NCI-H1417 treated with DMSO at 0.1 percent for 48 hours (cell line): ENCODE measurements at places on chromosomes 3 and 15.

DNA sequence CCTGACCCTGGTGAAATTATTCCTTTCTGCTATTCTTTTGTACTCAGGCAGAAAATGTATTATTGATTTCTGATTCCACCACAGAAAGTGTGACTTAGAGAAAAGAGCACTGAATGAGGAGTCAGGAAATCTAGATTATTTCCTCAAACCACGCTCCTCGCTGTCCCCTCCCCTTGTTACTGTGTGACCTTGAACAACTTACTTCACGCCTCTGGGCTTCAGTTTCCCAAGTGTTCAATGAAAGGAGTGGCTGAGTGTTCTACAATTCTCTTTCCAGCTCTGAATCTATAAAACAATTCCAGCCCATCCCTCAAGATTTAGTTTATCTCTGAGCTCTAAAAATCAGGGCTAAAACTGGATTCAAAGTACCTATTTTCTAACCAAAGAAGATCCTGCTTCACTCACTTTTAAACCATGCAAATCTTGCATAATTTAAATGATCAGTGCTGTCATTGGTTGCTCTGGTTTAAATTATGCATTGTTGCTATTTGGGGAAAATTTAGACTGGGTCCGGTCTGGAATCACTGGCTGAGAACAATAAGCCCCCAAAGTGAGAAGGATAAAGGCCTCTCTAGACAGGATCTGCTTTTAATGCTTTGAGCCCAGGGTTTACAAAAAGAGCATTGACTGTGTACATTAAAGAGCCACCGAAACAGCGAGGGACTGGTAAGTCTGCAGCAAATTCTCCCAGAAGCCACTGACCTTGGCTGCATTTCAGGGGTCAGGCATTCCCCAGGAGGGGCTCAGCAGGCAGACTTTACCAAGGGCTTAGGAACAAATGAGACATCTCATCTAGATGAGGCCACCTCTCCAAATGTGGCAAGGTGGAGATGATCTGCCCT lies 3.2 kb downstream of the TNIK start:
- DNase-seq = no peak

DNA sequence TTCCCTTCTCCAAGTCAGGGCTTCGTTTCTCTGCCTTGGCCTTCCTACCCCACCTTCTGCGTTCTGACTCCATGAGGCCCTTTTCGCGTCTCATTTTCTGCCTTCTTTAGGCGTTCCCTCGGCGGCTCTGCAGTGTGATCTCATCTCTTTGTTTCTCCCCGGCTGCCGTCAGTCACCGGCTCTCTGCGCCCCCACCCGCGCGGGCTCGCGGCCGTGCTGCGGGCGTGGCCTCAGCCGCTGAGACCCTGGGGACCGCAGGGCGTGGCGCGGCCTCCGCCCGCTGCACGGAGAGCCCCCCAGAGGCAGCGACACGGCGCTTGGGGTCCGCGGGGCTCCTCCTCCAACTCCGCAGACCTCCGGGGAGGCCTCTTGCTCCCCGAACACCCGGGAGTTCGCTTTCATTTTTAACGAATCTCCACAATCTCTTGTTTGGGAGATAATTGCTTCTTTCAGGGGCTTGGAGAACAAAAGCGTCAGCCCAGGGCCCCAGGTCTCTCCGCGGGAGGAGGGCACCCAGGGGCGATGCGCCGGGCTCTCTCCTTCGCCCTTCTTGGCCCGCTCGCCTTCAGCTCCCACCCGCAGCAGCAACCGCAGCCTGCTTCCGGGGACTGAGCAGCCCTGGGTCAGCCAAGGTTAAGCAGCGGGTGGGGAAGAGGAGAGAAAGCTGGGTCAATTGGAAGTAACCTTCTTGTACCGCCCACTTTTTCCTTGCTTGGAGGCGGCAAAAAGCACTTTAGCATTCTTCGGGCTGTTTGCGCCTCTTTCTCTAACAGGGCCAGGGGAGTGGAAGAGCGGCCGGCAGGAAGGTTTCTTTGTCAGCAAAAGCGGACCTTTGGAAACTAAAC lies 35.2 kb downstream of the GAP43 start:
- DNase-seq = peak; percentile 61

DNA sequence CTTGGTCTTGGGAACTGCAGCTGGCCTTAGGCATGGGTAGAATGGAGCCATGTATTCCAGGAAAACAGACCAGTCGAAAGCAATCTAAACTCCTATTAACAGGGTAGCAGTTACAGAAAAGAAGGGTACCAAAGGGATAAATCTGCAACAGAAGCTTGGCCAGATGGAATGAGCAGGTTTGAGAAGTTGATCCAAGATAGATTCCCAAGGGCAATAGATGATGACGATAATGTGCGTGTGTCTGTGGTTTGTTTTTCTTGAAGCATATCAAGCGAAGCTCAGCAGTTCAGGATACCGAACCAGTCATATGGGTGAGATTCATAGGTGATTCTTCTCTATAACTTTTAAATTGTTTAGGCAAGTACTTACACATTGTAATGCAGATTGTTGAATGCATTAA lies 203.8 kb upstream of the SEMA6D start:
- no peak for DNase-seq

- no peak for DNase-seq
Measured at GRCh38 chr15:87562203-87562602, 694.3 kb downstream of the NTRK3 start.

DNA sequence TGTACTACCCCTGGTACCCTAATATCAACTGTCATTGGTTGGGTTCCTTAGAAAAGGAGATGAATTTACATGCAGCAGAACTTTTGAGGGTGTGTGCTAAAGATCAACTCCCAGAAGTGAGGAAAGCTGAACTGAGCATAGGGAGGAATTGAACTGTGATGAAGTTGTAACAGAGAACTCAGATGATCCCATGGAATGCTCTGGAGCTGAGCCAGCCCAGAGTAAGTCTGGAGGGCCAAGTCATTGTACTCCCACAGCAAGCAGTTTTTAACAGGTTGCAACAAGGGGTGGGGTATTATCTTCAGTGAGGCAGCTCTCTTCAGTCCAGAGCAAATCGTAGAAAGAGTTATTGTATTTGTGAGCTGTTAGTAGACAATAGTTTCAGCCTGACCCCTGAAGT lies 572.3 kb downstream of the PYDC2 start:
- no peak for DNase-seq
